ENCODE measurements at places on chromosomes 1 and 21.

DNA sequence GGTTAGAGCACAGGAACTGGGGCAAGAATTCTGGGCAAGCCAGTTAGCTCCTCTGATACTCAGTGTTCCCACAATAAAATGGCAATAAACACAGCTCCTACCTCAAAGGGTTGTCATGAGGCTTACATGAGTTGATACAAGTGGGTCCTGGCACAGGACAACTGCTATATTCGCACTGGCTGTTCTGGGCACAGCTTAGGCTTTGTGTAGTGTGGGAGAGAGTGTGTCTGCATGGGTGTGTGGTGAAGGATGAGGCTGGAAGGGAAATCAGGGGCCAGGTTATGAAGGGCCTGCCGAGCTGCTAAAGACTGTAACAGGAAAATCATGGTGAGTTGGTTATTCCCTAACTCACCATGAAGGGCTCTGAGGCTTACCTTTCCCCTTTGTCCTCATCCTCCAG is 18.7 kb downstream of the ETV3 start:
- DNase-seq: no peak

- DNase-seq: peak; percentile 63
Measured at GRCh38 chr1:108646648-108647269, 14.1 kb downstream of the HENMT1 start.

GRCh38 chr1:247345881-247346280 is 14.2 kb upstream of the ZNF496 start:
- DNase-seq: no peak

GRCh38 chr1:67785847-67786753 is 47.2 kb downstream of the GNG12 start:
- no peak for DNase-seq

- DNase-seq: no peak
Measured at GRCh38 chr1:206969090-206969489, 1.2 kb downstream of the FCAMR start.

DNA sequence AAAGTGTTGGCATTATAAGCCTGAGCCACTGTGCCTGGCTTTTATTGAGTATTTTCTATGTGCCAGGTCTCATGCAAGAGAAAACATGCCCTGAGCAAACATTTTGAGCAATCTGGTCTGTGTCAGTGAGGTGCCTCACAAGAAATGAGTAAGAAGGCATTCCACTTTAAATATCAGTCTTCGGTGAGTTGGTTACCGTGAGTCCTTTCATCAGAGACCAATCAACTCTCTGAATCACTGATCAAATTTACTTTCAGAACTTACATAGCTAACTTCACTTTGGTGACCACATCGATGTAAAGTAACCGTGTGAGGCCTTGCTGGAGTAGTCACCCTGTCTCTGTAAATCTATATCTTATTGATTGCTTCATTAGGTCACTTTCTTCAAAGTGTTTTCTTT is 14.3 kb upstream of the DDX59 start:
- DNase-seq: peak; percentile 99

DNA sequence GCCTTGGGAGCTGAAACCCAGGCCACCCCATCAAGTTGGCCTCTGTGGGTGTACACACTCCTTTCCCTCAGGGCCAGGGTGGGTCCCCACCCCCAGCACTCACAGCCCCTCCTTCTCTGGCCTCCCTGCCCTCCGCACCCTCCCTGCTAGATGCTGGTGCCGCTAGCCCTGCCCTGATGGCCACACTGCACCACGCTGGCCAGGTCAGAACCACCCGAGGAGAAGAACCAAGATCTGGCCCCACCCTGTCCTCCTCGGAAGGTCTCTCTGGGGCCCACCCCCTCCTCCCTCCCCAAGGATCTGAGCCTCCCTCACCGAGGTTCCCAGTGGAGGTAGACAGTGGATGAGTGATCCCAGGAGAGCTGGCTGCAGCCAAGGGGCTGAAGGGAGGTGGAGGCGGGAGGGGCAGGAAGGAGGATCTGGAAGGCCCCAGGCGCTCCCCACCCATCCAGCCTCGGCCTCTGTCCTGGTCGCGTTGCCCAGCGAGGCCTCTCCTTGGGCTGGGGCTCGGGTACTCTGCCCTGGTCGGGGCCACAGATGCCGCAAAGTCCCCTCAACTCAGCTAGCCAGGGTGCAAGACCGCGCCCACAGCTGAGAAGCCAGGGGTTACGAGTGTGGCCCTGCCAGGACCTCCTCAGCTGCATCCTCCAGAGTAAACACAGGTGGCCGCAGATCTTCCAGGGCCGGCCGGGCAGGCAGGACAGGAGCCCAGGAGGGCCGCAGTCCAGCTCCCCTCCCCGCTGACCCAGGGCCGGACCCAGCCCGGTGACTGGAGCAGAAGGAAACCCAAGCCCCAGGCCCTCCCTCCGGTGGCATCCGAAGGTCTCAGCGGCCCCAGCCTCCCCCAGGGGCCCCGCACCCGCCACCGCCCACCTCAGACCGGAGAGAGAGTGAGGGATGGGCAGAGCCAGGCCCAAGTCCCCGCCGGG is 5.2 kb downstream of the B3GALT6 start:
- DNase-seq: no peak
